ENCODE measurements at places on chromosomes 7 and 10.

- DNase-seq = no peak
These were observed 84.5 kb downstream of the MICU1 start for GRCh38 chr10:72541337-72541736.

GRCh38 chr7:6648815-6649104 is 11.6 kb downstream of the ZNF316 start:
- DNase-seq = no peak

DNA sequence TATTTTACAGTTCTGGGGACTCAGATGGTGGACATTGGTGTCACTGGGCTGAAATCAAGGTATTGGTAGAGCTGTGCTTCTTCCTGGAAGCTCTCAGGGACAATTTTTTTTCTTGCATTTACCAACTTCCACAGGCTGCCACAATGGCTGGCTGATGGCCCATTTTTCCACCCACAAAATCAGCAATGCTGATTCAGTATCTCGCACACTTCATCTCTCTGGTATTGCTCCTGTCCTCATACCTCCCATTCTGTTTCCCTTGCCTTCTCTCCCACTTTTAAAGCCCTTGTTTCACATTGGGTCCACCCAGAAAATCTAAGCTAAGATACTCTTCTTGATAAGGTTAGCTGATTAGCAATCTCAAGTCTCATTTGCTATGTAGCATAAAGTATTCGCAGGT is 530.9 kb upstream of the POM121L12 start:
- DNase-seq = no peak

- DNase-seq = no peak
These were observed 72.5 kb upstream of the BTBD16 start for GRCh38 chr10:122198631-122199030.

DNA sequence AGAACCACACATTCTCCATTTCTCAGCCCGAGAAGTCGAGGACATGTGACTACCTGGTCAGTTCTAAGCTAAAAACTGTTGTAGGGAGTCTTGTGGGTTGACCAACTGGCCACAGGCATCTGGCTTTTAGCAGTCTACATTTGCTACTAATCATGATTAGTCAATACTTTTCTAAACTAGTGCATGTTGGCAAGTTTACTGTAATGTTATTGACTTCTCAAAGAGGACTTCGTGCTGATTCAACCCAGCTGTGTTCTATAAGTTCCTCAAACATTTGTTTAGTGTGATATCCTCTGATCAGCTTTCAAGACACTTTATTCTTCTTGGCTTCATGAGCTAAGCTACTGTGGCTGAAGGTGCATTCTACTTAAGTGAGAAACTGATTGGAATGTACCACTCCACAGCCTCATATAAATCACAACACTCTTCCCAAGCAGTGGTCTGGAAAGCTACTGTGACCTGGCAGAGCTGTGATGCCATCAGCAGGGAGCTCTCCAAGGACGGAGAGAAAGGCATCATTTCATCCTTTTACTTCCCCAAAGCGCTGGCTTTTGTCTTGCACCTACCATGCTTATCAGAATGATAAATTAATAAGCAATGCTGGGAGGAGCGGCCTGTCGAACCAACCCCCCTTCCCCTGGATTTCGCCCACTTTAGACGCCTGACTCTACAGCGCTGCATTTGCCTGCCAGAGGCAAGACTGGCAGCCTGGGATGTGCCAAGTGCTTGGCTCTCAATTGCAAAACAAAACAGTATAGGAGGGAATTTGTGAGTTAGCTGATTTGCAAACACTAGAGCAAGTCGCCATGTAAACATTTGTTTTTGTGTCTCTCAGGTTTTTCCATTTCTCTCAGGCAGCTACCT is 206.7 kb upstream of the PLXNA4 start:
- DNase-seq = no peak

- no peak for DNase-seq
These were observed 14.6 kb upstream of the VAX1 start for GRCh38 chr10:117152668-117153067.

DNA sequence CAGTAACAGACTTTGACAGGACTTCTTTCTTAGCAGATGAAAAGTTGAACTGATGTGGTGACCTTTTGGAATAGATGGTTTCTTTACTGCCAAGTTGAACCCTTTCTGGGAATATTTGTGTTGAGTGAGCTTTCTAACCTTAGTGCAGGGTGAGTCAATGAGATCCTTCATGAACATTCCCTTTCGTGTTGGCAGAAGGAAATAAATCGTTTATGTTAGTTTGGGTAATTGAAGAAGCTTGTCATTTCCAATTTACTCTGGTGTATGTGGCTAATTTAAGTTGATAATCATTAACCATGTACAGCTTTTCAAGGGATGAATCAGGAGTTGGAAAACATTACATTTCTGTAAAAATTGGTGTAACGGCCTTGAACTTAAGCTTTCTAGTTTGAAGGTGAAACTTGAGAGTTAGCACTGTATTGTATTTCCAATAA is 43.4 kb downstream of the PTTG1IP2 start:
- no peak for DNase-seq

DNA sequence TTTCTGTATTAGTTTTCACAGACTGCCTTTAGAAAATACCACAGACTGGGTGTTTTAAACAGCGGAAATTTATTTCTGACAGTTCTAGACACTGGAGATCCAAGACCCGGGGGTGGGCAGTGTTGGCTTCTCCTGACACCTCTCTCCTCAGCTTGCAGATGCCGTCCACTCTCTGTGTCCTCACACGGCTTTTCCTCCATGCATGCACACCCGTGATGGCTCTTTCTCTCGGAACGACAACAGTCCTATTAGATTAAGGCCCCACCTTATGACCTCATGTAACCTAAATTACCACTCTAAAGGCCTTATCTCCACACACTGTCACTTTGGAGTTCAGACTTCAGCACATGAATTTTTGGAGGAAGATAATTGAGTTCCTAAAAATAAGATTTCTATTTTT is 142.9 kb upstream of the VWC2 start:
- no peak for DNase-seq

DNA sequence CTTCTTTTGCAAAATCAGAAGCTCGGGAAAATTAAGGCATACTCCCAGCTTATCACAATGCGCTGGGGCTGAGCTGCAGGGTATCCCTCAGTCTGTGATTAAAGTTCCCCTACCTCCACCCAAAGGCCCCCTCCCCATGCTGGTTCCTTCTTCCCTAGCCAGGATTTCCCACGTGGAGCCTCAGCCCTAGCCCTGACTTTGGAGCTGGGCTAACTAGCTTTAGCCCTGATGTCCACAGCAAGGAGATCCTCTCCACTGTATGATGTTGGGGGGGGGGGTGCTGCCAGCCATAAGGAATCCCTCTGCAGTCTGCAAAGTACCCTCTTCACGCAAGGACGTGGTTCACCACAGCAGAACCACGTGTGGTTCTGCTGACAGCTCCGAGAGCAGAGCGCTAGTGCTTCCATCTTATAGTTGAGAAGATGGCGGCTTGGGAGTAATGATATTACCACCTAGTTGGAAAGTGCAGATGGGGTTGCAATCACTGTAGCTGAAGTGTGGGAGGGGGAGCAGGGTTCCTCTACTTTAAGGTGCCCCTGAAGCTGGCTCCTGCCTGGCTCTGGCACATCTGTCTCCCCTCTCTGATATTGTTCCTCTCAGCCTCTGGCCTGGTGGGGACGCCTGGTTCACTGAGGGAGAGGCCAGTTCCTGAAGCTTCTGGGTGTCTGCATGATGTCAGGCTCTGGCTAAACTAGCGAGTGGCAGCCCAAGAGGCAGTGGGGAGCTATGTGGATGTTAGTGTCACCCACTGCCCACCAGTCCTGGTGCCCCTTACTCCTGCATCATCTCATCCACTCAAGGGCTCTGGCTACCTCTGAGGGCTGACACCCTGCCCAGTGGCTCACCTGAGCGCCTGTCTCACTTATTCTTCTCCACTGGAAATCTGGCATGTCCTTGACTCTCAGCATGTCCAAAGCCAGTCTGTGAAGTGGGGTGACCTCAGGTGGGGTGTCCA is 270.7 kb downstream of the RPS24 start:
- DNase-seq = no peak

- no peak for DNase-seq
These were observed 81.1 kb downstream of the CTTNBP2 start for GRCh38 chr7:117791877-117792780.

GRCh38 chr7:24405002-24405401 is 121.0 kb downstream of the NPY start:
- DNase-seq = no peak

DNA sequence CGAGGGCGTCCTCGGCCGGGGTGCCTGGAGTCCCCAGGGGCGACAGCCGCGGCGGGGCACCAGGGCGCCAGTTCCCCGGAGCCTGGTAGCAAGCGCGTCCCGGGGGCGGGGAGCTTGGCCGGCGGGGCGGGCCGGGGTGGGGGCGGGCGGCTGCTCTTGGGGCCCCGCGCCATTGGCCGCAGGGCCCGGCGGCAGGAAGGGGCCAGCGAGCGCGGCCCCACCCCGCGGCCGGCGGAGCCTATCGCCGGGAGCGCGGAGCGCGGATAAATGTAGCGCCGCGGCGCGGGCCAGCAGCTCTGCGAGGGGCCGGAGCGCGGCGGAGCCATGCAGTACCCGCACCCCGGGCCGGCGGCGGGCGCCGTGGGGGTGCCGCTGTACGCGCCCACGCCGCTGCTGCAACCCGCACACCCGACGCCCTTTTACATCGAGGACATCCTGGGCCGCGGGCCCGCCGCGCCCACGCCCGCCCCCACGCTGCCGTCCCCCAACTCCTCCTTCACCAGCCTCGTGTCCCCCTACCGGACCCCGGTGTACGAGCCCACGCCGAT is at the start of gene HHEX:
TSS of gene HHEX (plus strand) at position 293 of the 548 bp plus-strand sequence. CDS start at position 325, 32 bp downstream.
- DNase-seq = no peak

- DNase-seq = no peak
These were observed 650.4 kb upstream of the CELF2 start for GRCh38 chr10:10367264-10367663.

DNA sequence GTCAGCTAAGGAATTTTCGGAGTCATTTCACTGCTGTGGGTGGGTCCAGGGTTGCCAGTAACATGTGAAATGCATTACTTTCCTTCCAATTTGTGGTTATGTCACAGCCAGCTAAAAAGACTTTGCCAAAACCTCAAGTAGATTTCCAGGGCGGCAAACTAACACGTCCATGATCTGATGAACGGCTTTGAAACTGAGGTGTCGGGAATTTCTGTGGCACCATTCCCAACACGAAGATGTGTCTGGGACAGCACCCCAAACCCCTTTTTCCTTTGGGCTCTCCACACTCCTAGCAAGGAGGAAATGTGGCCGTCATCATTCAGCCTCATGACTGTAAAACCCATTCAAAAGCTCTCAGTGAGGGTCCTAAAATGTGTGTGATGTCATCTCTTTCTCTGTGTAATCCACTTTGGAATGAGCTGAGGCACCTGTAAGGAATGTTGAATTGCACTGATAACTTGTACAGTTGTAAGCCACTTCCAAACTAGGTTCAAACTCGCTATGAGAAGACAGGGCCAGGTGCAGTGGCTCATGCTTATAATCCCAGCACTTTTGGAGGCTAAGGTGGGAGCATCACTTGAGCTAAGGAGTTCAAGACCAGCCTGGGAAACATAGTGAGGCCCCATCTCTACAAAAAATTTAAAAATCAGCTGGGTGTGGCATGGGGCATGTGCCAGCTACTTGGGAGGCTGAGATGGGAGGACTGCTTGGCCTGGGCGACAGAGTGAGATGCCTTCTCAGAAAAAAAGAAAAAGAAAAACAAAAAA is 146.1 kb upstream of the FRMD4A start:
- DNase-seq = no peak

DNA sequence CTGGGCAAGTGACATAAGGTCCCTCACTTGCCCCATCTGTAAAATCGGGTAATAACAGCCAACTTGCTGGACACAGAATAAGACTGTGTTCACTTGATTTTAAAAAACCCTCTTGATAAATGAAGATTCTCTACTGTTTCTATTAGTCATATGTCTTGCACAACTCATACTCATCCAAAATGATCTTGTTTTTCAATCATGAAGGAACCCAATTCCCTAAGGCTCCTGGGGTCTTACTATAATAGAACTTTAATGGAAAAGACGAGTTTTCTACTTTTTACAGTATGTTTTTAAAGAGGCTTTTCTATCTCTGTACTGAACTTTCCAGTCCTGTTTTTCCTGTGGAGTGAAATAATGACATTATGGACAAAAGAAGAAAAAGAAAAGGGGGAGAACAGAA is 103.8 kb downstream of the ARID5B start:
- no peak for DNase-seq

DNA sequence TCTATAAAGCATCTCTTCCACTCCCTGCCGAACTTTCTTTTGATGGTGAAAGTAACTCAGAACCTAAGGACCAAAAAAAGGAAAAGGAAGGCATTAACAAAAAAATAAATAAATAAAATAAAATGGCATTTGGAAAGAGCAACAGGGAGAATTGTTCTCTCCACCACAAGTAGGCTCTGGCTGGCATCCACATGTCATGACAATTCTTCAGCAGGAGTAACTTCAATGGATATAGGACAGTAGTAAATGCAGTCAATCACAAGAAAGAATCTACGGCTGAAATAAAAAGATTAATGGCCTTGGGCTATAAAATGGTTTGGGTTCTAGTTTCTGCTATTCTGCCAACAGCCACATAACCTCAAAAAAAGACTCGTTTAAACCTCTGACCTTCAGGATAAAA is 23.9 kb downstream of the NCAPG2 start:
- no peak for DNase-seq

- no peak for DNase-seq
These were observed 36.6 kb upstream of the CYP2C19 start for GRCh38 chr10:94725871-94726270.

DNA sequence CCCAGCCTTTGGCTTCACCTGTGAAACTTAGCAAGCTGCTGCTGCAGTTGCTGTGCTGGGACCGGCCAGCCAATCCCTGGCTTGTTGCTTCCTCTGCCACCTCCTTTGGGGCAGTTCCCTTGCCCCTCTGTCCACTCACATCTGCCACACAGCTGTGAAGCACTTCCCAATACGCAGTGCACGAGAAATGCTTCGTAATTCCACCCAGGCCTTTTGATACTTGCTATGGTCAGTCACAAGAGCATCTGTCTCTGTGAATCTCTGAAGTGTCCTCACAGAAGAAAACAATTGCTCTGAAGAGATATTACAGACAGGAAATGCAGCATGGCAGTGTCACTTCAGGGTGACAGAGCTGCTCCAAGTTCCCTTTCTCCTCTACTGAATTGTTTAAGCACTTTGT is 208.5 kb downstream of the PTEN start:
- no peak for DNase-seq

DNA sequence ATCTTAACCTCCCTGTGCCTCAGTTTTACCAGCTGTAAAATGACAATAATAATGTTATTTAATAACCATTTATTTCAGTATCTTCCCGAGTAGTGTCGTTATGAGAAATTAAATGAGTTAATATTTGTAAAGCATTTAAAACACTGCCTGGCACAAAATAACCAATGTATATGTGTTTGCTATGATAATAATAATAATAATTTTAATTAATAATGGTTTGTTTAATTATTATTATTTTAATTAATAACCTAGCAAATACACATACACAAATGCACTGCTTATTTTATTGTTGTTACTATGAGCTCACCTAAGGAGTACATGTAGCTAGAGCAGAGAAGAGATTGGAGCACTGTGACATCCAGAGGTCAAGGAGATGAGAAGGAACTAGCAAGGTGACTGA is 18.2 kb upstream of the GPNMB start:
- DNase-seq = no peak

- no peak for DNase-seq
These were observed 47.5 kb upstream of the HNRNPH3 start for GRCh38 chr10:68284062-68285001.

- DNase-seq = no peak
These were observed 139.4 kb downstream of the GNAT3 start for GRCh38 chr7:80372415-80372814.

Measured in activated T-cell treated with anti-CD3 and anti-CD28 coated beads for 4 hours (primary cell).